ENCODE measurements at places on chromosomes 12 and 14.

GRCh38 chr14:57834001-57834598 is 31.8 kb downstream of the SLC35F4 start:
- DNase-seq: no peak

GRCh38 chr12:13713556-13714410 is 267.6 kb downstream of the GRIN2B start:
- DNase-seq: no peak

GRCh38 chr12:114334395-114334794 is 71.5 kb downstream of the TBX5 start:
- no peak for DNase-seq

GRCh38 chr12:9132008-9132535 is 16.4 kb upstream of the A2M start:
- no peak for DNase-seq

DNA sequence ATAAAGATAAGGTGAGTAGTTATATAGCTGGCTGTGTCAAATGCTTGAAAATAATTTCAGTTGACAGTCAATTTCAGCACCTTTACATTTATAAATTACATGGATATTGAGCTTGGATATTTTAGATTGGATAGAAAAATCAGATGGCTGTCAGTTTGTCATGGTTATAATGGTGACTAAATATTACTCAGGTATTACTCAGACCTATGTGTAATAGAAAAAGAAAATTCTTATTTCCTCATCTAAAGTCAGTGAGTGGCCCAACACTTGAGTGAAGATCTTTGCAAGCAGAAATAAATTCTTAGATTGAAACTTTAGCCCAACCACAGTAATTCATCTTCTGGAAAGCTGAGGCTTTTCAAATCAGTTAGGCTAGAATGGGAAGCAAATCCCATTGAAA is 354.4 kb downstream of the NAV3 start:
- DNase-seq: no peak

- no peak for DNase-seq
These were observed 140.2 kb downstream of the AACS start for GRCh38 chr12:125205386-125205785.

GRCh38 chr14:97802430-97803373 is 1005.5 kb downstream of the VRK1 start:
- DNase-seq: no peak

DNA sequence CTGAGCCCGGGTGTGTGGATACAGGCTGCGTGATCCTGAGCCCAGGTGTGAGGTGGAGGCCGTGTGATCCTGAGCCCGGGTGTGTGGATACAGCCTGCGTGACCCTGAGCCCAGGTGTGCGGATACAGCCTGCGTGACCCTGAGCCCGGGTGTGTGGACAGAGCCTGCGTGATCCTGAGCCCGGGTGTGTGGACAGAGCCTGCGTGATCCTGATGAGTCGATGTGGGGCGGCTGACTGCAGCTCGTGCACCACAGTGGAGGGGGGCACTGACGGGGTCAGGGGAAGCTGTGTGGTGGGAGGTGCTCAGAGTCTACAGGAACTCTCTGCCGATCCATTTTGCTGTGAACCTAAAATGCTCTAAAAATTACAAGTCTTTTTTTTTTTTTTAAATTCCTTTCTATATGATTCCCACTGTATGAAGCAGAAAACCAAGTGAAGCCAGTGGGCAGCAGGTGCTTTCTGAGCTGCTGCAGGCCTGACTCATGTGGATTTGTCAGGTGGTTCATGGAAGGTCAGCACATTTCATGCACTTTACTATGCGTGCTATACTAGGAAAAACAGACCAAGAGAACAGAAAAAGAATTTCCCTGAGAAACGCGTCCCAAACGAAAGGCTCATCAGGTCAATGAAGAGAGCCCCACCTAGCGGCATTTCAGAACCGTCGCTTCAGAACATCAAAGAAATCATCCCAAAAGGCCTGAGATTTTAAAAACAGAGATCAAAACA is 19.3 kb downstream of the BRF1 start:
- peak; percentile 28 for DNase-seq

DNA sequence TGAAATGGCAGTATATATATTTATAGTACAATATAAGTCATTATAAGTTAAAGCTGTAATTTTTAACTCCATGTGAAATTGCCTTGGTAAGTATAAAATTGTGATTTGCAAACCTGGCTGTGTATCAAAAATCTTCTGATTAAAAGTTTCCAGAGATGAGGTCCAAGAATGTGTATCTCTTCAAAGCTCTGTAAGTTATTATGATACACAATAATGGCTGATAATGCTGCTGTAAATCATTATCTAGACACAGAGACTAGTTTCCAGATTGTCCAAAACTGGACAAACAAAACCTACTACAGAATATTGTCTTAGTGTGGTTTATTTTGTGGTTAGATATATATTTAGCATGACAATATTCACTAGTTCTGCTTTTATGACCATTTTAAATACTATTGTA is 514.8 kb downstream of the SLC6A15 start:
- no peak for DNase-seq

DNA sequence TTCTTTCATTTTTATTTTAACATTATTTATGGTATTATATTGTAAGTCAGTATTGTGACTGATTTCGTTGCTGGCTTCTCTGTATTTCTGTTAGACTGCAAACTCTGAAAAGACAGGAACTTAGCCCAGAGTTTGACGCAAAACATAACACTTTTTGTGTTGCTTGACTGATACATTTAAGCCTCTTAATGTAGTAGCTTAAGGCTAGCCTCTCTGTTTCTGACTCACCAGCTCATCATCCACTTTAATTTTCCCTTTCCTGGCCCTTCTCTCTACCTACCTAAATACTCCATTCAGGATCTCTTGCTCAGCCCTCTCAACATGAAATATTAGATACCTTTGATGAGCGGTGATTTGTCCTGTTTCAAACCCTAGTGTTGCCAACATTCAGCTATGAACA is 420.6 kb downstream of the LRFN5 start:
- no peak for DNase-seq

- DNase-seq: no peak
These were observed 23.7 kb downstream of the PSMC1 start for GRCh38 chr14:90280096-90280495.

DNA sequence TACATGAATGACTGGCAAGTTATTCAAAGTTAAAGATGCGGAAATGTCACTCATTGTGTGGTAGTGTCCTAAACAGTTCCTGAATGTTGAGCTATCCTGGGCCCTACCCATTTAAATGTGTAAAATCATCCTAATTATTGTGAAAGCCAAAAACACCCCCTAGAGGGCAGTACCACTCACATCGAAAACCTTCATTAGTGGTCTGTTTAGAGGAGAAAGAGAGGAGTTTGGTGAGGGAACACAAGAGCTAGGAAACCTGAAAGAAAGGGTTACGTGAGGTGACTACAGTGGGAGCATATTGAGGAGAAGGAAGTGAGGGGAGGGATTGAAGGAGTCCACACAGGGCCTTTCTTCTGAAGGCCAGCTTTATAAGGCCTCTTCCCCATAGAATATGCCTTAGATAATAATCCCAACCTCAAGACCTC is 2.5 kb upstream of the TEP1 start:
- DNase-seq: peak; percentile 20

DNA sequence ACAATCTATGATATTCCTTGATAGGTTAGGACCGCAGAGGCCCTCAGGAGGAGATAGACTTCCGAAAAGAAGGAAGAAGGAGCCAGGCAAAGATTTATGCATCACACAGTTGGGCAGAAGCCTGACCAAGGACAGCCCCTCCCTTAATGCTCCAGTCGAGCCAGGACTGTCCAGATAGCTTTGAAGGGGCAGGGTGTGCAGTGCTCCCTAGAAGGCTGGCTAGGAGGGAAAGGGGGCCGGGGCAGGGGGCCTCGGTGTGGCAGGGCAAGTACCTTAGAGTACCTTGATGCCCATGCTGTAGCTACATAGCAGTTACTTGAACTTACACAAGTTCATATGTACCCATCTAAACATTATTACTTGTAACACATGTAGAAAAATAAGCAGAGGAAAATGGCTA is 94.7 kb upstream of the NOS1 start:
- no peak for DNase-seq

DNA sequence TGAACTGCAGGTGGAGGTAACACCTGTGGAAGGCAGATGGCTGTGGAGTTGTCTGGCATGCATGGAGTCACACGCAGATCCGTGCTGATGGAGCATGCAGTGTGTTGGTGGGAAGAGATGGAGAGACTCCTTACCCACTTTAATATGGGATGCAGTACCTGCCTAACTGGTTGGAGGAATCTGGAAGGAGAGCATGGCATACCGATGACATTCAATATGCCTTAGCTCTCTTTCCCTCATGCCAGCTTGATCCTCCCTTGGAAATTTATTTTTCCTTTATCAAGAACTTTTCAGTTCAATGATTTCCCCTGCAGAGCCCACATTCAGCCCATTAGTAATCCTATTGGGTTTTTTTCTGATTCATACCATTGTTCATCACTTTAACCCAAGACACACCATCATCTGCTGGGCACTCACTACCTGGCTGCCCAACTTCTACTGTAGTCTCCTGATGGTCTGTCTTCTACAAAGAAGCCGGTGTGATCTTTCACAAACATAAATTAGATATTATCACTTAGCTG is 25.9 kb upstream of the NR2C1 start:
- DNase-seq: no peak

- DNase-seq: no peak
These were observed 100.2 kb downstream of the RIN3 start for GRCh38 chr14:92613681-92614260.

GRCh38 chr12:96046543-96047228 is 11.3 kb upstream of the LTA4H start:
- DNase-seq: no peak

- peak; percentile 28 for DNase-seq
These were observed 276.2 kb downstream of the SSPN start for GRCh38 chr12:26471560-26471959.

- DNase-seq: no peak
These were observed 55.5 kb downstream of the ESR2 start for GRCh38 chr14:64238631-64239030.

DNA sequence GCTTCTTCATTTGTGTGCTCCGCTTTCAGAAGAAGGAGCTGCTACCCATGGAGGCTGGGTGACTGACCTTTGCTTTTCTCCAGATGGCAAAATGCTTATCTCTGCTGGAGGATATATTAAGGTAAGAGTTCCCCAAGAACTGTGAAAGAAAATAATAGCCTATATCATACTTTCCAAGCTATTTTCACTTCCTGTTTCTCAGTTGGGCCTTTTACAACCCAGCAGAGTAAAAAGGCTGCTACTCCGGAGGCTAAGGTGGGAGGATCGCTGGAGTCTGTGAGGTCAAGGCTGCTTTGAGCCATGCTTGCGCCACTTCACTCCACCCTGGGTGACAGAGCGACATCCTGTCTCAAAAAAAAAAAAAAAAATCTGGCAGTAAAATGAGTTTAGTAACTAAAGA is 82.1 kb downstream of the APAF1 start:
- no peak for DNase-seq

DNA sequence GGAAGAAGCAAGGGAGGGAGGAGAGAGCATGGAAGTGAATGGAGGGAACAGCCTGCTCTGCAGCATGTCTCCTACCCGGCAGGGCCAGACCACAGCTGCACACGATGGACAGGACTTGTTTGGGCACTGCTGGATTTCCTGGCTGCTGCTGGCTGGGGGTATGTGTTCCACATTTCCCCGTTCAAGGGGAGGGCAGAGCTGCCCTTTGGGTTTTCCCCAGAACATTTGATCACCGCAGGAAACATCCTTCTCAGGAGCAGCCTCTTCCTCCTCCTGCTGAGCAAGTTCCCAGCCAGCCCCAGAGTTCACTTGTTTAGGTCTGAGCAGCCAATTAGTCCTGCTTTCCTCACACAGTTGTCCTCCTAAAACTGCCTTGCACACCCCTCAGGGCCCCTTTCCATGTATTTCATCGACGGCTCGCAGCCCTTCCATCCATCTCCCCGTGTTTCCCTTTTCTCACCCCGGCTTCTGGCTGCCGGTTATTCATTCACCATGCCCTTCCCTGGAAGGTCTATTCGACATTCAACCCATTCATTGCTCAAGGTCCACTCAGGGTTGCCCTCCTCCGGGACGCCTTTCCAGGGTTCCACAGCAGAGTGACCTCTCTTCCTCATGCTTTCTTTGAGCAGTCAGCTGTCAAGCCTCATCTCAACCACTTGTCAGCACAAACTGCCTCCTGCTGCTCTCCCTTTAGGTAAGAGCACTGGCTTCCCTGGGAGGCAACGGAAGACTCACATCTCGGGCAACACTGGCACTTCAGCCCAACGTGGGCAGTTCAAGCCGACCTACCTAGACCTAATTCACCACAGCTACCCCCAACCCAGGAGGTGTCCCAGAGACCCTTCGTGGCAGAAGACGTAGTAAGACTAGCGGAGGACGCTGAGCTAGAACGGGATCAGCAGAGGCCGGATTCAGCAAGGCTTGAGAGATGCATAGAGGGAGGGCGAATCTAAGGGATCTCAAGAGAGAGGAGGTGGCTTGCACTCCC is 20.1 kb upstream of the ANO2 start:
- DNase-seq: no peak

DNA sequence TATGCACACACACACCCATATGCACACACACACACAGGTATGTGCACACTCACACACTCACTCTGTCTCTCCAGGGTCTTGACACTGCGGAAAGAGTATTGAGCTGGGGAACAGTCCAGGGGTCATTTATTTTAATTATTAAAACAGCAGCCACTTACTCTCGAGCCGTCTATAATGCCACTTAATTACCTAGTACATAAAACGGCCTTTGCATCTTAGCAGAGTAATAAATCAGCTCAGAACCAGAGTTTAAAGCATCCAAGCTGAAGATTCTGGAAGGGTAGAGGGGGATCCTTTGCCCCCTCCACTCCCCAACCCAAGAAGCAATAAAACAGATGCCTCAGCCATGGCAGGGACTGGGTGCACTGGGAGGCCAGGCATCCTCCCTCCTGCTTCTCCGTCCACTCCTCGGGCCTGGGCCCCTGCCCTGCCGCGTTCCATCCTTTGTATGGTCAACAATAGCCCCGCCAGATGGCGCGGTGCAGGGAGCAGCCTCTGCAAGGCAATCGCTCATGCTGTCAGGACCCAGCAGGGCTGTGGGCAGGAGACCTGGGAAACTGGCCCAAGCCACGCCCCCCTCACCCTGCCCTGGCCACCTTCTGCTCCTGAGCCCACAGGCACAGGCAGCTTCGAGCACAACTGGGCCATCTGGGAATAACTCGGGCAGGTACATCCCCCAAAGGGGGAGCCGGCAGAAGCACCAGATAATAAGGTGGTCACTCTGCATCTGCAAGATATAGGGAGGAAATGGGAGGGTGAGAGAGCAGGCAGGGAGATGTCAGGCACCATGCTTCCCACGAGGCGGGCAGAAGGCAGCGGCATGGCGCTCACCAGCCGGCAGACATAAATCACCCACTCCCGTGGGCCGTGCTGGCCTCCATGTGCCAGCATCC is 40.9 kb downstream of the CCDC85C start:
- no peak for DNase-seq

- peak; percentile 40 for DNase-seq
These were observed 21.8 kb downstream of the GOLGA3 start for GRCh38 chr12:132806857-132807256.

- no peak for DNase-seq
These were observed 1882.8 kb upstream of the SEL1L start for GRCh38 chr14:83416476-83416875.

- DNase-seq: no peak
These were observed 32.2 kb downstream of the FGD6 start for GRCh38 chr12:95185072-95185471.
